ENCODE measurements at places on chromosomes 16 and 17.

GRCh38 chr17:77254951-77255825 is 114.4 kb downstream of the SEC14L1 start:
- DNase-seq: no peak

DNA sequence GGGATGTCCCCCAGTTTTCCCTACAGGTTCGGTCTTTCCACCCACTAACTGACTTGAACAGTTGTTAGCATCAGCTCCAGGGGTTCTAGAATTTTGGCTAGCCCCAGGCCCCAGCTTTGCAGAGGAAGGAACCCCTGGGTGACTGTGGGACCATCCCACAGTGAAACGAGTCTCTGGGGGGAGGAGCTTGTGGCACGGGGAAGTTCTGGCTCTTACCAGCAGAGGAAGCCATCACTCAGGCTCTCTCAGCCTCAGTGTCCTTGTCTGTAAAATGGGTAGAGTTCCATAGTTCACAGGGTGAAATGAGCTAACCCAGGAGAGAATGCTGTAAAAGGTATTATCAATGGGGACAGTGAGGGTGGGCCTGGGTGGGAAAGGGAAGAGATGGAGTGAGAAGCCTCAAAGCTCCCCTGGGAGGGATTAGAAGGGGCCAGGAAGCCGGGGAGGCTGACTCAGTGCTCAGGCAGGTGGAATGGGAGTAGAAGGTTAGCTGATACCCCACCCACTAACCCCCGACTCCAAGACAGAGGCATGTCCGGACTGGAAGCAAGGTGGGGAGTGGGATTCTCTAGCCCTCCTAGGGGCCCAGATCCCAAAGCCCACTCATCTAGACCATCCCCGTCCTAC is 30.9 kb upstream of the CDC42EP4 start:
- DNase-seq: no peak

DNA sequence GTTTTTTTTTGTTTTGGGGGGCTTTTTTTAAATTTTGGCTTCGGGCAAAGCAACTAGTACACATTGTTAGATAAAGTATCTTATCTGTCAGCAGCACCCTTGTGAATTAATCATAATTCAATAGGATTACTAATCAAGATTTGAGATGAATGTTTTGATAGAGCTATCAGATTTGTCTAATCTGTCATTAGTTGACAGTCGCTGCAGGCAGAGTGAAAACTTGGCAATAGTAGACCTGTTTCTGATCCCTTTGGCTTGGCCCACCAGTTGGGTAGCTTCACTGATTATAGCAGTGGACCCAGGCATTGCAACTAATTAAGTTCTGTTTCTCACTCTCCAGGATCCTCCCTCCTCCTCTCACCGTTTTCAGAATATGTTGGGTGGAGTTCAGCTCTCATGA is 258.6 kb downstream of the IRX3 start:
- no peak for DNase-seq

DNA sequence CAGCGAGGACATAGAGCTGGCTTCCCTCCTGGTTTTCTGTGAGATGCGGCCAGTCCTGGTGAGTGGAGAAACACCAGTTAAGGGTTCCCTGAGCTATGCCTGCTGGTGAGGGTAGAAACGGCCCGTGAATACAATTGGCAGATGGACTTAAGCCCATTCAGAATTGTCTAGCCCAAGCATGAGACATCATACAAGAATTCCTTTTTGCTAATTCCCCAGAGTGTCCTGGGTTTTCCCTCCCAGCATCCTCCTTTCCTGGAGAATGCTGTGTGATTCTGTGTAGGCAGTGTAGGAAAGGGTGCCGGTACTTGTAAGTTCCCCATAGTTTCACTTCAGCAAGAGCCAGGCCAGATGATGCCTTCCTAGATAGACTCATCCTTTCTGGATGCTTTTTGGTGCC is 65.1 kb downstream of the SDR42E1 start:
- no peak for DNase-seq

GRCh38 chr17:81097134-81097942 is 62.4 kb downstream of the BAIAP2 start:
- peak; percentile 61 for DNase-seq

GRCh38 chr16:14011001-14011400 is 60.1 kb upstream of the MRTFB start:
- DNase-seq: no peak

- DNase-seq: peak; percentile 87
Observed at GRCh38 chr17:4498461-4499397, at the start of gene SPNS2. TSS of gene SPNS2 (plus strand) at chr17:4498881. CDS start at chr17:4499048, 167 bp downstream.

DNA sequence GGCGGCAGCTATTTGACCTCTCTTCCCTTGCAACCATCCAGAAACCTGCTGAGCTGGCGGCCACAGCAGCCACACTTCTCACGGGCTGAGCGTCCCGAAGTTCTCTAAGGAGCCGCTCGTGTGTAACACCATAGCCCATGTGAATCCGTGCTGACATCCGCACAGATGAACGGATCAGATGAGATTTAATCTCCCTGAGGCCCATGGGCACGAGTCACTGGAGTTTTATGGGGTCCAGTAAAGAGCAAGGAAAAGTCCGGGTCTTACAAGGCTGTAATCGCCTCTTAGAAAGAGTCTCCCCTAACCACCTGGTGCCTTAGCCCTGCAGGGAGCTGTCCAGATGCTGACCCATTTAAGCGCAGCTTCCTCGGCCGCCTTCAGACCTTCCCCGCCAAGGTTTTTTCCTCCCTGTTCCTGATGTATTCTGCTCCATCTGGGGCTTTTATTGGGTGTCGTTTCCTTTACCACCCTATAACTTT is 5.5 kb upstream of the CACNG5 start:
- no peak for DNase-seq

- no peak for DNase-seq
Observed at GRCh38 chr16:66548868-66549267, 1.1 kb downstream of the TK2 start.

GRCh38 chr17:17749921-17750320 is 68.7 kb downstream of the RAI1 start:
- DNase-seq: peak; percentile 77

GRCh38 chr17:51617986-51618385 is 357.6 kb downstream of the UTP18 start:
- DNase-seq: peak; percentile 20

GRCh38 chr17:4195306-4195705 is 52.3 kb downstream of the CYB5D2 start:
- peak; percentile 25 for DNase-seq

GRCh38 chr16:14275934-14276333 is 204.8 kb downstream of the MRTFB start:
- DNase-seq: no peak

DNA sequence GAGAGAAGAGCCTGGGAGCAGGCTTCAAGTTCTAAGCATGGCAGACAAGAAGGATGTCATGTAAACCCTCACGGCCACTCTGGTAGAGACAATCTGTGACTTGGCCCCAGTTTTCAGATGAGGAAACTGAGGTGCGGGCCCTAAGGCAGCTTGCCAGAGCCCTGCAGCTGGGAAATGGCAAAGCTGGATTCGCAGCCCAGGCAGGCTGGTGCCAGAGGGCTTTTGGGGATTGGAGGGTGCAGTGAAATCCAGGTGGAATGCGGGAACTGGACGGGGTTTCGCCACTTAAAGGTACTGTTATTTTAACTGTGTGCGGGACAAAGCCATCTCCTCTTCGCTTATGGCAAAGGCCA is 477 bp upstream of the OSGIN1 start:
- DNase-seq: no peak

DNA sequence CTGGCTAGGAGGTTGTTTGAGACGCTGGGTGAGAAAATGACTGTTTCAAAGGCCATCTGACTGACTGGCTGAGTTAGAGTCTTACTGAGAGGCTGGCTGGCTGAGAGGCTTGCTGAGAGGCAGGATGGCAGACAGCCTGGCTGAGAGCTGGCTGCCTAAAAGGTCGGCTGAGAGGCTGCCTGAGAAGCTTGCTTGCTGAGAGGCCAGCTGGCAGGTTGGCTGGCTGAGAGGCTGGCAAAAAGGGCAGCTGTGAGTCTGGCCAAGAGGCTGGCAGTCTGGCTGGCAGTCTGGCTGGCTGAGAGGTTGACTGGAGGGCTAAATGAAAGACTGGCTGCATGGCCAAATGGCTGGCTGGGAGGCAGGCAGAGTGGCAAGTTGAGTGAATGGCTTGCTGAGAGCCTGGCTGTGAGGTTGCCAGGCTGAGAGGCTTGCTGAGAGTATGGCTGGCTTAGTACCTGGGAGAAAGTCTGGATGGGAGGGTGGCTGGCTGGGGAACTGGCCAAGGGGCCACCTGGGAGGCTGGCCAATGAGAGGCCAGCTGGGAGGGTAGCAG is 35.3 kb upstream of the ACSM2B start:
- peak; percentile 60 for DNase-seq

DNA sequence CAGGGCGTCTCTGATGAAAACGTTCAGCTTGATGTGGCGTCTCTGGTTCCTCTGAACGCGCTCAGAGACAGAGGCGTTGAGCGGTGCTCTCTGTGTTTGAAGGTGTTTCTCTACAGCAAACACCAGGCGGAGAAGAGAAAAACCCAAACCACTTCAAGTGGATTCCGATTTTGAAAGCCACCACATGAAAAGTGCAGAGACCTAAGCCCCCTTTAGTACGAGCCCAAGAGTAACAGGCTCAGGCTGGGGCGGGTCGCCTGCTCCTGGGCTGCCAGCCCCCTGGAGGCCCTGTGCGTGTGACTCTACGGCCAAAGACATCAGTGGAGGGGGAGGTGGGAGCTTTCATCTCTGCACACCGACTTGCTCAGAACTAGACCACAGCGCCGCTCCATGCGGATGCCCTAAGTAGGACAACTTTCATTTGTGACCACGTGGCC is 328.4 kb downstream of the MAF start:
- DNase-seq: no peak

- peak; percentile 96 for DNase-seq
Observed at GRCh38 chr16:29811170-29811895, 660 bp upstream of the PRRT2 start.

GRCh38 chr17:4375039-4375748 is 8.7 kb upstream of the UBE2G1 start:
- DNase-seq: no peak

DNA sequence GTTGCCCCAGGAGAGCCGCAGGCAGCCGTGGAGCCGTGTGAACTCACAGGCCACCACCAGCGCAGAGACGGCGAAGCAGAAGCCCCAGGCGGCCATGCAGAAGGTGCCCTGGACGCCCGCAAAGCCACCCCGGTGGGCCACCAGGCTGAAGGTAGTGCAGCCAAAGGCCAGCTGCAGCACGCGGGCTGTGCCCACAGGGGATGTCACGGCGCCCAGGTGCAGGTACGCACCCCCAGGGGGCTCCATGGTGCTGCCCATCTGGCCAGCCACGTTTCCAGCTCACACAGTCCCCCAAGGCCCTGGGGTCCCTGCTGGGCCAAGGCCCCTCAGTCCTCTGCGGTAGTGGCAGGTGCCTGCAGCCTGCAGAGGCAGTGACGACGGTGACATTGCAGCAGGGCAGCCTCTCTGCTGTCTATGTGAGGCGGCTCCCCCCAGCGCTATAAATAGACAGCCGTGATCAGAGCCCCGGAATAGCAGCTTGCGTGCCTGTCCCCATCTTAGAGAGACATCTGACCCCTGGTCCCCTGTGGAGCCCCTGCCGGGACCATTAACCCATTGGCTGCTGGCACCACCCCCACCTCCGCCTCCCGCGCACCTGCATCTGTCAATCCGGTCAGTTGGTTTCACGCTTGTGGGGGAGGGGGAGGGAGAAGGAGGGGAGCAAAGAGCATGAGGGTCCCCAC is 4.5 kb upstream of the PYCR1 start:
- DNase-seq: peak; percentile 50

DNA sequence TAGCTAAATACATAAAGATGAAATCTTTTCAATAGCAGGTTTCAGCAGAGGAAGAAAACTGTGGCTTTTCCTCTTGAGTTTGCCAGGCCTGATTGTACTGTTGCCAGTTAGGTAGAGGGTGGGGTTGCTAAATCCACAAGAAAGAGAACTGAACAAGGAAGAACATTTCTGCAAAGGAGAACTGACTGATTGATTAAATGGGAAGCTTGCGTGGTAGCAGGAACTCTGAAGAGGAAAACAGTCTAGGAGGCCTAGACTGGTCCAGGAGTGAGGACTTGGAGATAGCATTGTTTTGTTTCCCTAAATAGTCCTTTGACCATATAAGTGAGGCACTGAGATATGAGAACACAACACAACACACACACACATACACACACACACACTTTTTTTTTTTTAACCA is 18.8 kb downstream of the LRRC36 start:
- DNase-seq: no peak

- DNase-seq: no peak
Observed at GRCh38 chr16:73210084-73210483, 162.2 kb upstream of the ZFHX3 start.

DNA sequence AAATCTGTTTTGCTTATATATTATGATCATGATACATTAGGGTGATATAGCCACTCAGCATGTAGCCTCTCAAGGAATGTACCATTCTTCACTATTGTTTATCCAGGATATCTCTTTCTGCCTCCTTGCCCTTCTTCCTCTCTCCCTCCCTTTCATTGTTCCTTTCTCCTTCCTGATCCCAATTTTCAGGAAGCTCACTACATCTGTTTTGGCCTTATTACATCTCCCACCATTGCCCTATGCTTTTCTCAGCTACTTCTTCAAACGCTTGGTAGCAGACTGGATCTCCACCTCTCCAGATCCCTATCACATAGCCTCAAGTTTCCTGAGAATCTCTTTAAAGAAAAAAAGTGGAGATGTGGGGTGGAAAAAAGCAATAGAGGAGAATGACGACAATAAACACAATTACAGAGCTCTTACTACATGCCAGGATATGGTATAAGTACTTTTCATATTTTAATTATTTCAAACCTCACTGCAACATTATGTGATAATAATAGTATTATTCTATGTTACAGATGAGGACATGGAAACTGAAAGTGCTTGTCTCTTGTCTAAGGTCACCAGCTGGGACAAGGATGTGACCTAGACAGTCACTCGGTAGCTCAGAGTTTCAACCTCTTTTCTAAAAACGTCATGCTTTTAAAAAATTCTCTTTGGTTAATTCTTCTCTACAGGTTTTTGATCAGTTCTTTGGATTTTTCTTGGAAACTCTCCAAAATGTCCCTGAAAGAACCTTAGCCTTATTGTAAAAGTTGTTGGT is 959.1 kb downstream of the CDH11 start:
- no peak for DNase-seq

DNA sequence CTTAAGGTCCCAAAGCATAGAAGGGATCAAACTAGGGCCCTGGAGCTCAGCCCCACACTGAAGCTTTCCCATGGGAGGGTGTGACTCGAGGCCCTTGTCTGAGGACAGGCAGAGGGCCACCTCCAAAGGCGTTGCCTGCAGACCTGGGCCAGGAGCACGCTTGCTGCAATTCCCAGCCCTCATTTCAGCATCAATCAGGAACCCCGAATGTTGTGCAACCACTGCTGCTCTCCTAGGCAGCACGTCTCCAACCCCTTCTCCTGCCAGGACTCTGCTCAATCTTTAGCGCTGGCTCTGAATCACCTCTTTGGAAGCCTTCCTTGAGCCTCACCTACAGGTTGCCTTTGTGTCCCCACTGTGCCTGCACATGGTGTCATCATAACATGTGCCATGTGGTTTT is 14.0 kb upstream of the ATP2C2 start:
- no peak for DNase-seq

DNA sequence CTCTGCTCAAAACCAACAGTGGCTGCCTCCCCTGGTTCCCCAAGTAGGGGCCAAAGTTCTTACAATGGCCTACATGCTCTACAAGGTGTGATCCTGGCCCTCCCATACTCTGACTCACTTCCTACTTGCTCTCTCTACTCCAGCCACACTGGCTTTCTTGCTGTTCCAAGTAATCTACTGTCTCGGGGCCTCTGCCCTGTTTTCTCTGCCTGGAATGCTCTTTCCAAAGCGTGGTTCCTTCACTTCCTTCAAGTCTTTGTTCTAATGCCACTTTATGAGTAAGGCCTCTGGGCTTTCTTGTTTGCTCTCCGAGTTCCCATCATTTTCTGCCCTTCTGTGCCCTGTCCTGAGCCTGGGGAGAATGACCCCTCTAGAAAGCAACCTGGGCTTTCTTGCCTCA is 4.1 kb upstream of the CDH3 start:
- no peak for DNase-seq

- no peak for DNase-seq
Observed at GRCh38 chr17:40686192-40686591, 17.4 kb downstream of the KRT24 start.
